NCI-H1436 treated with DMSO at 0.1 percent for 48 hours (cell line): ENCODE measurements at places on chromosomes 7 and 10.

DNA sequence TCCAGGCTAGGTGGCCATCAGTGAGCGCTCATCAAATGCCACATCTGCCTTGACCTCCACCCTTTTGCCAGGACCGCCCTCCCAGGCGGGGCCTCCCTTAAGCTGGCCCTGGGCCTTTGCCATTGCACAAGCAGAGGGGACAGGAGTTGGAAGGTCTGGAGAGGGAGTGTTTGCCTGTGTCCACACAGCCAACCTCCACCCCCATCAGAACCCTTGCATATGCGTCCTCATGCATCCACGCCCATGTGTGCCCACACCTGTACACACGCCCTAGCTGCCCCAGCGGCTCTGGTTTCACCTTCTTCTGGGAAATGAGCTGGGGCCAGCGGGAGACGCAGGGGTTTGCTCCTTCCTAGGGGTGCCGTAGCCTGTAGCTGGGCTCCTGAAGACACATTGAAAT lies 64.0 kb downstream of the NEURL1 start:
- DNase-seq = no peak

- no peak for DNase-seq
Observed at GRCh38 chr7:148939128-148939755, 55.2 kb upstream of the EZH2 start.

DNA sequence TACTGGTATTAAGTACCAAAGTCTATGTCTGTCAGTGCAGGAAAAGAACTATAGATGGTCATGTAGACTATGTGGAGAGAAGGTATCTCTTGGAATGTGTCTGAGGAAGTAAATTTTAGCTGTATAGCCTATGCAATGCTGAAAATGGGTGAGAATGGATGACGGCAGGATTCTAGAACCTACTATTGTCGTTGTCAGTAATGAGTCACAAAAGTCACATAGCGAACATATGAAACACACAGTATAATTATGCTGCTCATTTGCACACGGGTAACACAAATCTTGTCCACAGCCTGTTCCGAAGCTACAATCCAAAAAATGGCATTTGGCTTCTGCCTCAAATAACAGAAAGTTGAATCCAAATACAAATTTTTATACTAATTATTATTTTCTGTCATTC lies 33.6 kb upstream of the KMT2E start:
- DNase-seq = no peak

- no peak for DNase-seq
Observed at GRCh38 chr7:130009848-130010688, 41.1 kb downstream of the ZC3HC1 start.
